ENCODE measurements at places on chromosomes 2 and 18.

GRCh38 chr2:71792926-71793761 lies 339.8 kb downstream of the DYSF start:
- DNase-seq = no peak

DNA sequence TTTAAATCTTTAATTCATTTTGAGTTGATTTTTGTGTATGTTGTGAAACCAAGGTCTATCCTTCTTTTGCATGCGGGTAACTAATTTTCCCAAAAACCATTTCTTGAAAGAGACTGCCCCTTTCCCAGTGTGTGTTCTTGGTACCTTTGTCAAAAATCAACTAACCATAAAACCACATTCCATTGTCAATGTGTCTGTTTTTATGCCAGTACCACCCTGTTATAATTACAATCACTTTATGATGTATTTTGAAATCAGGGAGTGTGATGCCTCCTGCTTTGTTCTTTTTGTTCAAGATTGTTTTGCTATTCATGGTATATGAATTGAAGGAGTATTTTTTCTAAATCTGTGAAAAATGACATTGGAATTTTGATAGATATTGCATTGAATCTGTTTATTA lies 689.6 kb downstream of the TSN start:
- DNase-seq = no peak

DNA sequence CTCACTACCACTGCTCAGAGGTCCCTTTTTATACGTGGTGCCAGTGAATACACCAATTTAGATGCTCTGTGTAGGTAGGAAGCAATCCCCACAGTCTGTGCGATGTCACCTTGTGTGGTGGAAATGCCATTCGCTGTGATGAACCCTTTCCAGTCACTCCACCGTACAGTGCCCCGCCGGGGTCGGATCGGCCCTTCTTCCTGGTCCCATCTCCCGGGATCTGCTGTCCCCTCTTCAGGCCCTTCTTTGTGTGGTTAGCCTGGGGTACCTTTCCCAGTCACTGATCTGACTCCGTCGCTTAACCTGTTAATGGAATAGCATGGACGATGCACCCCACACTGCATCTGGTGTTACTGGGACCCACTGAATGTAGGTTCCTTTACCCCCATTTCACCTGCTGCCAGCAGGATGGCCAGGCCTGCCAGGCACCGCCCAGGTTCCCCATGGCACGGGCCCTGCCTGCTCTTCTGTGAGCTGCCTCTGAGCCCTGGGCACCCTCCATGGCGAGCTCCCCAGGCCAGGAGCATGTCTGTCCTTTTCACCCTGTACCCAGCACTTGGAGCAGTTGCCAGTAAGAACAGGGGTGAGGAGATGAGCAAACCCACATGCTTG lies 18.0 kb downstream of the TWIST2 start:
- DNase-seq = no peak

- DNase-seq = peak; percentile 84
Observed at GRCh38 chr2:227818675-227819397, 5.2 kb downstream of the CCL20 start.

DNA sequence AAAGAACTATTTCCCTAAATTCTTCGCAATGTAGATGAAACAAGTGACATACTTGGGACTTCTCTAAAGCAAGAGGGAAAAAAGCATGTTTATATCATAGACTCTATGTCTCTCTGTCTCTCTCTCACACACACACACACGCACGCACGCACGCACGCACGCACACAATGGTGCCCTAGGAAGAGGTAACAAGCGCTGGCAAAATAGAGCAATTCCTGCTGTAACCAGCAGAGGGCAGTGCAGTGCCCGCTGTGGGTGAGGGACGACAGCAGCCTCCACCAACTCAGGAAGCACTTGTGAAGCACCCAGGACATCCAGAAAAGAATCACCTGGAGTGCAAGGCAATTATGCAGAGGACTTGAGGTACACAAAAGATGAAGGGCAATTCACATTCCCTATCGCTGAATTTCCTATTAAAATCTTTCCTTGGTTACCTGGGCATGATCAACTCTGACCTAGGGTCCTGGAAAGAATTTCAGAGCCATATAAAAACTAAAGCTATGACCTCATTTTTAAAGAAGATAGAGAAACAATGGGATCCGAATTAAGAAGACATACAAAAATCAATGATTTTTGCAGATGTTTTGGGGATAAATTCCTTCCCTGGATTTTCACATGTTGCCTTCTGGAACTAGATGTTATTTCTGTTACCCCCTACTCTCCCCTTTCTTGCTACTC lies 166.4 kb downstream of the PDE11A start:
- peak; percentile 85 for DNase-seq

GRCh38 chr2:220814441-220814840 lies 757.7 kb downstream of the EPHA4 start:
- DNase-seq = no peak

DNA sequence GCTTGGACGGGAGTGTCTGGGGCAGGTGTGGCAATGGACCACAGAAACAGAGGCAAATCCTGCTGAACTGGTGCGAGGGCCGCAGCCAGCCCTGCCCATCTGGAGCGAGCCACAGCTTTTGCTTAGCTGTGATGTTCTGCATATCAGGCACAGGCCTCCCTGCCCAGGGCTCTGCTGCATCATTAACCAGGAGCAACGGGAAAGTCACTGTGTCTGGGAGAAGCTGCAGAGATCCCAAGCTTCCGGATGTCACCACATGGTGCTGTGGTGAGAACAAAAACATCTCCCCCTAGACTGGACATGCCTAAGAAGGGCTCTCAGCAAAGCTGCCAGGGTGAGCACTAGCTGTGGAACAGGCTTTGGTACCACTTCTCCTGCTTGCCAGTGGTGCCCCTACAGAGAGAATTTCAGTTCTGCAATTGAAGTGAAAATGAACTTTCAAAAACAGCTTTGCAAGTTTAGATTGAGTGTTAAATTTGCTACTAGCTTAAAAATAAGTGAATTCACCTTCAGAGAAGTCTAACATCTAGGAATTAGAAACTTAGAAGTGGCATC lies 172.9 kb upstream of the MYT1L start:
- no peak for DNase-seq
